Activated T-cell treated with anti-CD3 and anti-CD28 coated beads for 4 hours (primary cell): ENCODE measurements at places on chromosomes 5 and 9.

- no peak for DNase-seq
Observed at GRCh38 chr5:37847978-37848425, 8.2 kb upstream of the GDNF start.

- no peak for DNase-seq
Observed at GRCh38 chr9:129542741-129543140, 78.2 kb downstream of the C9orf50 start.

GRCh38 chr9:4243113-4243512 lies 56.8 kb downstream of the GLIS3 start:
- no peak for DNase-seq

DNA sequence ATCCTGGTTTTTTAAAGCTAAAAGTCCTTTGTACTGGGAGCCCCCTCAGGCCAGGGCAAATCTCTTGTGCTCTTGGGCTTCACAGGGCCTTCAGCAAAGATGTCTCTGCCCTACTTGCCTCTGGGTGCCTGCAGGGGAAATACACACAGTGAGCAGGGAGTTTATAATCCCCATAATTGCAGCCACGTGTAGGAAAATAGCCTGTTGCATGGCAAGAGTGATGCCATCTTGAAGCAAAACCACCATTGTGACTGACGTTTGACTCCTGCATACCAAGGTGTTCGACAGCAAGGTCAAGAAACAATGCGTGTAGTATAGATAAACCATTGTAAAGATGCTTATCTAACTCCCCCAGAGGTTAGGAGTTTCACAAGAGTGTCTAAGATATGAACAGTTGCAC lies 11.4 kb upstream of the IL3 start:
- DNase-seq, result no peak

GRCh38 chr9:127159325-127159801 lies 36.9 kb upstream of the ANGPTL2 start:
- DNase-seq, result no peak

- DNase-seq, result no peak
Observed at GRCh38 chr9:134550584-134550983, 91.0 kb upstream of the COL5A1 start.

- DNase-seq, result no peak
Observed at GRCh38 chr5:36177715-36178523, 26.0 kb downstream of the SKP2 start.

- DNase-seq, result no peak
Observed at GRCh38 chr5:36261186-36261585, 19.5 kb upstream of the NADK2 start.

DNA sequence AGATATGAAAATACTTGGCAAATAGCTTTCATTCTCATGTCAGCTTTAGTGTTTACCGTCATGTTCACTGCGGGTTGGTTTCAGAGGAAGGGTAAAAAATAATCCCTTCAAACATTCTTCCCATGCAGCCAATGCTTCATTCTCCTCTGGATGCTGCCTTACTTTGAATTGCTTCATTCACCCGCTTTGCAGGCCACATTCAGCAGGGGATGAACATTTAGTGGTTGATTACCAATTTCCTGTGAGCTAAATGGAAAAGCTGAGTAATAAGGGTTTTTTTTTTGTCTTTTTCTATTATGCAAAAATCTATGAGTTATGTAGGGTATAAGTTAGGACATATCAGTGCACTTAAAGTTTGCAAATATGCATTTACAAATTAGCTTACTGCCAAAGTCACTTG lies 96.3 kb upstream of the MEF2C start:
- DNase-seq, result no peak

GRCh38 chr9:4287386-4287785 lies 12.5 kb downstream of the GLIS3 start:
- DNase-seq, result no peak

- DNase-seq, result no peak
Observed at GRCh38 chr5:111999286-111999685, 242.3 kb upstream of the NREP start.

DNA sequence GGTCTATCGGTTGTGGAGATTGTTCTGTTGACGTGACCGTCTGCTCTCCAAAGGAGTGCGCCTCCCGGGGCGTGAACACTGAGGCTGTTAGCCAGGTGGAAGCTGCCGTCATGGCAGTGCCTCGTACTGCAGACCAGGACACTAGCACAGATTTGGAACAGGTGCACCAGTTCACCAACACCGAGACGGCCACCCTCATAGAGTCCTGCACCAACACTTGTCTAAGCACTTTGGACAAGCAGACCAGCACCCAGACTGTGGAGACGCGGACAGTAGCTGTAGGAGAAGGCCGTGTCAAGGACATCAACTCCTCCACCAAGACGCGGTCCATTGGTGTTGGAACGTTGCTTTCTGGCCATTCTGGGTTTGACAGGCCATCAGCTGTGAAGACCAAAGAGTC lies 128.9 kb upstream of the DMRT1 start:
- no peak for DNase-seq

- DNase-seq, result no peak
Observed at GRCh38 chr5:27388755-27389154, 350.4 kb upstream of the CDH9 start.

GRCh38 chr5:179612577-179613459 lies 10.7 kb downstream of the HNRNPH1 start:
- DNase-seq, result no peak

DNA sequence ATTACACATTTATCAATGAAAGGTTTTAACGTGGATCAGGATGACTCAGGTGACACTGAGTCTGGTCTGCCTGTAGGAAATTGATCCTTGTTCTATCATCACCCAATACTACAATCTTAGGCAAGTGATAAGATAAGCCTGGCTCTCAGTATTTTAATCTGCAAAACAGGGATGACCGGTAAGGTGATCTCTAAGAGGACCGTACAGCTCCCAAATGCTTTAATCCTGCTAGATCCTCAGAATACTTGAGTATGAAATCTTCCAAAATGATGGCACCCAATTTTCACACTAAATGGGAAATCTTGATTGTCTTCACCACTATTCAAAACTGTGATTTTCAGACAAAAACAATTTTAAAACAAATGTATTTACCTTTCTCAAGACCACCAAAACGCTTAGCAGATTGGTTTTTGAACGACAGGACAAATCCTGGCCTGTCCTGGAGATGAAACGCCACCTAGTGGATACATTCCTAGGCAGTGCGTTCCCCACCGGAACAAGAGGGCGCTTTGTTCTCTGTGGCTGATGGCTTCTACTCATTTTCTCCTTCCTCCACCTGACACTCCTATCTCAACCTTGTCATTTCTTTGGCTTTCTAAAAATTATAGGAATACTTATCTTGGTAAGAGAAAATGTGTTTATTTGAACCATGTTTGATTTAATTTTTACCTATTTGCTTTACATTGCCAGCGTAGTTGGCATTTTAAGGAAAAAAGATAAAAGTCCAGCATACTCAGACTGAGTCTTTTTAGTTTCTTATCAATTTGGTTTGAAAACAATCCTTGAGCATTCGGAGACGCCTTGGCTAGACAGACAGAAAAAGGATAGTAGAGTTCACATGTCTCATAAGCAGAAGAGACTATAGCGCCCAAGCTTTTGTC lies 41.2 kb upstream of the VCAN start:
- DNase-seq, result peak; percentile 17

DNA sequence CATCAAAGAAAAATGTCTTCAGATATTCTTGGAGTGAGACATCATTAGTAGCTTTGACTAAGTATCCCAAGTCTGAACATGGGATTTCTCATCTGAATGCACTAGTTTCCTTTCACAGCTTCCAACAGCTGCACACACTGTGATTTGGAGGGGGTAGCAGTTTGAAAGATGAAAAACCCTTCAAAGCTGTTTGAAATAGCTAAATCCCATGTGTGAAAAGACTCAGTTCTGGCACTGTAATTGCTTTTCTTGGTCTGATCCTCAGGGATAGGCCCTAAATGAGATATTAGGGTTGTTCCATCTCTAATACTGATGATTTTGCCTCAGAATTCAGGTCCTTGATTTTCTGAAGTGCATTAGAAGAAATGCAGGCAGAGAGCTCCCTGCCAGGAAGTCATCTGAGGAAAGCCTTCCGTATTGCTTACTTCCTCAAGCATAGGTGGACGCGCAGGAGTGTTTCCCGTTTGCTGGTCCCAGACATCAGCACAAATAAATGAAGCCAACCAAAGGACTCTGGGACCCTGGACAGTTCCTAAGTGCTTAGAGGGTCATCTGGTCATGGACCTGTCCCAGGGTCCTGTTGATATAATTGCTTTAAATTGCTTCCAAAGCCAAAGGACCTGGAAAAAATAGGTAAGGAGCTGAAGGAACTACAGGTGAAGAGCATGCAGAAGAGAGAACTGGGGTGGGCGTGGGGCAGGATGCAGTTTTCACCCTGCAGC lies 25.6 kb upstream of the FRMPD1 start:
- no peak for DNase-seq

GRCh38 chr5:171291371-171291770 lies 17.7 kb upstream of the TLX3 start:
- no peak for DNase-seq

DNA sequence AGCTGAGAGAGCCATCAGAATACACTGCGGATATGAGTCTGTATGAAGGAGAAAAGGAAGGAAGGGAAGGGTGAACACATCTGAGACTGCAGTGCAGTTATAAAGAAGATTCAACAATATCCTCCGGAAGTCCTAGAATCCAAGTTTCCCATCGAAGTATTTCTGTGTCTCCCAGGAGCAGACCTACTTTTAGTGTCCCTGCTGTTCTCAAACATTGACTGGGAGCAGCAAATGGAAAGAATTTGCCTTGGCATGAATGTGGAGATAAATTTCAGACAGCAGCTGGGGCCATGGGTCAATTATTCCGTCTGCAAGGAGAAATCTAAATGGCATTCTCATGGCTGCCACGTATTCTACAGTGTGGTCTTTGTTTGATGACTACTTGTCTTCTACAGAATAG lies 478.1 kb upstream of the SMC2 start:
- DNase-seq, result no peak

DNA sequence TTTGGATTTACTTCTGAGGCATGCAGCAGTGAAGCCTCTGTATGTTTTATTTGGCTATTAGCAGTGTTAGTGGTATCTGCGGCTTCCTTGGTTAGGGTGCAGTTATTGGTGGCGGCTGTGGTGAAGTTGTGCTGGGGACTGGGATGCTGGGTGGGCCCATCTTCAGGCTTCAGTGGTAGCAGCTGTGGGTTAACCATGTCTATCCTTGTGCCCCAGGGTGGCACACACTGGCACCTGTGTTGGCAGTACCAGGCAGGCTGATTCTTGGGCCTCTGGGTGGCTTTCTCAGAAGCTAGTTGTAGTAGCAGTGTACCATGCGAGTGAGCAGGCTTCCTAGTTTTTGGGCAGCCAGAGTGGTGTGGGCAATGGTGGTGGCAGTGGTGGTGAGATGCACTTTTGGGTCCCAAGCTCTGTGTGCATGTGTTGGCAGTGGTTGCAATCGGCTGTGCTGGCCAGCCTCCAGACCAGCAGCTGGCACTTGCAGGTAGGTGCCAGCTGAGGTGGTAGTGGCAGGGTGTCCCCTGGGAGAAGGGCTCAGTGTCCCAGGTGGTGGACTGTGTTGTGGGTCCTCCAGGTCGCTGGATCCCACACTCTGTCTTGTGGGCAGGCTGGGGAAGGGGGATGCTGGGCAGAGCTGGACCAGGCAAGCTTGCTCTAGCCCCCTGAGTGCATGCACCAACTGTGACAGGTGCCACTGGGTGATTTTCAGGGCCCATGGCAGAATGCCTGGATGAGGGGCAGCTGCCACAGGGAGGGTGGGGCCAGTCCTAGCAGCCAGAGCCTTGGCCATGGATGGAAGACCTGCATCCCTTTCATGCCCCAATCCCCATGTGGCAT lies 13.6 kb downstream of the AHRR start:
- no peak for DNase-seq

DNA sequence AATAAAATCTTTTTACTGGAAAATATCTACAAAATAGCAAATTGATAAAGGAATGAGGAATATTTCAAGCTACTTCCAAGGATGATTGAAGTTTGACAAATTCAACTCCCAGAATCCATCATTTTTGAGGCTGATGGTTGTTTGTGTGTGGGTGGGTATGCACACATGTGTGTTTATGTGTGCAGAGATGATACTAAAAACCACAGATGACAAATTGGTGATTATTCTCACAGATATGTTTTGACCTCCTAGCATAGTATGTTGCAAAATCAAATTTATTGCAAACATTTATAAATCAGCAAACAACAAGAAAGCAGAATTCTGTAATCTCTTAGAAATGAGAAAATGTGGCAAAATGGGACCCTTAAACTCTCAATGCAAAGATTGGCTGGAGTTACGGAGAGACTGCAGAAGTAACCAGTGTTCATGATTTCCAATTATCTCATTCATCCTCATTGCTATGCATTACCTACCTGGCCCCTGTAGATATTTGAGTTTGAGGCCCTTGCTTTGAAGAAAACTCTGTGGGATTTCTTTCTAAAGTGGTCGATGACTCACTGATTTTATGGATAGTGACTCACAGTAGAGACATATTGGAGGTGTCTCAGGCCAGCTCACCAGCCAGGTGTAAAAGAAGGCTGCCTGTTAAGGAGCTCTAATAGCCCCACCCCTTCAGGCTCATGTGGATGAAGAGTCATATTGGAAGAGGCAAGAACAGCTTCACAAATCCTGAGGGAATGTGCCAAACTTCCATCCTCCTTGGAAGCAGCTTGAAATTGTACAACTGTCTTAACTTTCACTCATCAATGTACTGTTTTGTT lies 44.6 kb upstream of the TMC1 start:
- peak; percentile 27 for DNase-seq

- no peak for DNase-seq
Observed at GRCh38 chr9:23826120-23826629, at the start of gene ELAVL2. TSS of gene ELAVL2 (minus strand) at chr9:23826240. CDS start at chr9:23762234, 64,006 bp downstream.

DNA sequence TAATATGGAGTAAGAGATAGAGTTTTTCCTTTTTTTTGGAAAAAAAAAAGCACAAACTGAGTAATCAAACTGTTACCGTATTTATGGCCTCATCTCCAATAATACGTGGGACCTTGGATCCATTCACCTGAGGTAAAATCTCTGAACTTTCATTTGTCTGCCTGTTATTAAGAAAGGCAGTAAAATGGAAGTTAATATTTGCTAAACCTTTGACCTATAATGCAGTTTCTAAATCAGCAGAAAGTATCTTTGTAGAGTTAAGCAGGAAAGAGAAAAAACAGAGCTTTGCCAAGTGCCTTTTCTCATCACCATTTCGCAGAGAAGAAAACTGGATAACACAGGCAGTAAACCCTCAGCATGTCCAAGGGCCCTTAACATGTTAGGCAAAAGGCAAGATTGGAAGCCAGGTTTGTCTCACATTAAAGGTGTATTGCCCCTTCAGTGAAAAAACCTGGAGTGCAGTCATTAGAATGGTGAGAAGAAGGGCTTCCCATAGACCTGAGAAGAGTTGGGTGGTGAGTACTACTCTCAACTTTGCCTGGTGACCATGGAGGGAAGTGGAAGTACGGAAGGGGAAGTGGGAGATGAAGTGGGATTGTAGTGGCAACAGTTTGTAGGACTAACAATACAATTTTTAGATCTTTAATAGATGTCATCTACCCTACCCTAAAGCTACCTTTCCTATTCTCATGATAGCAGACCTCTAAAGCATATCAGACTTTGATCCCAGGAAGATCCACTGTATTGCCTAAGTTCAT lies 65.4 kb upstream of the GRAMD2B start:
- no peak for DNase-seq
